Hematopoietic multipotent progenitor cell treated with erythropoietin and hydrocortisone succinate and interleukin-3 and kit ligand, for 15 days (in vitro differentiated cells): ENCODE measurements at places on chromosomes 1 and 21.

DNA sequence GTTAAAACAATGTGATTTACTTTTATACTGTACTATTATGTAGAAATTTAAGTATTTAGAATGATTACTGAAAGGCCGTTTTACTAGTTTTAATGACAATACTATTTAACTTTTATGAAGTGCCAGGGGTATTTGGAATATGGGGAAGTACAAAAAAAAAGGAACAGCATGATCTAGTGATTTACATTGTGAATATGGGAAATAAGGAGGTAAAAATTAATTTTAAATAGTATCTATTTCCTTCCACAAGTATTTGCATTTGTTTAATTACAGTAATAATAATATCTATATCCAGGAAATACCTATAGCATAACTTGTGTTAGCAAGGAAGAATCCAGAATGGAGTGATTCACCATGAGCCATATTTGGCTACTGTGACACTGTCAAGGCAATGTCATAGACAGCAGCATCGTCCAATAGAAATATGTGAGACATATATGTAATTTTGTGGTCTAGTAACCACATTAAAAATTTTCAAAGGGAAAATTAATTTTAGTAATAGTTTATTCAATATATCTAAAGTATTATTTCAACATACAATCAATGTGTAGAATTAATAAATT lies 22.0 kb downstream of the CNST start:
- no peak for DNase-seq

DNA sequence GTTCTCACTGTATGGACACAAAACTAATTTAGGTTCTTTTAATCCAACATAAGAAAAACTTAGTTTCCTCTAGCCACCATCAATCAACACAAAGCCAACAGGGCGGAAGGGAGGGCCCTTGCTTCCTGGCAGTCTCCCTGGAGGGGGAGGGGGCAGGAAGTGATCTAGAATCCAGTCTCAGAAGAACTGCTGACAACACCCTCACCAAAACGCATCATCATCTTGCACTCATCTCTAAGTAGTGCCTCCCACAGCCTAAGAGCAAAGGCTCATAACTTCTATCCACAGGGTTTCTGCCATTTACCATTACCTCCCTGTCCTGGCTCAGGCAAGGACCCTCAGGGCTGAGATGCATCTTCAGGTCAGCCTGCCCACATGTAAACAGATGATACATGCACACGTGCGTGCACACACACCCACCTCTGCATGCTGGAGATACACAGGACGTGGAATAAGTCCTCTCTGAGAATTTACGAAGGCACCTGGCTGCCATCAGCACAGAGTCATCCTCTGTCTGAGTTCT lies 20.5 kb downstream of the HIVEP3 start:
- no peak for DNase-seq

DNA sequence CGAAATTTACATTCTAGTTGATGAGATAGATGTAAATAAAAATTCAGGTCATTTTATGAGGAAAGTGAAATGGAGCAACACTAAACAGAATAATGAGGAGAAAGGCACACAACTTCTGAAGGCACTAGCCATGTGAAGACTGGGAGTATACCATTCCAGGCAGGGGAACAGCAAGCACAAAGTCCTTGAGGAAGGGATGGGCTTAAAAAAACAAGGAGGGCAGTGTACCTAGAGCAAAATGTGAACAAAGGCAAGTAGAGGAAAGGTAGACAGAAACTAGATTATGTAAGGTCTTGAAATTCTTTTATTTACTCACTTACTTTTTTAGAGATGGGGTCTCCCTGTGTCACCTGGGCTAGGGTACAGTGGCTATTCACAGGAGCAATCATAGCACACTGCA lies 54.1 kb upstream of the LRIG2 start:
- no peak for DNase-seq

GRCh38 chr21:31946231-31946630 lies 73.4 kb downstream of the HUNK start:
- no peak for DNase-seq

GRCh38 chr1:185343306-185343705 lies 26.3 kb upstream of the IVNS1ABP start:
- DNase-seq = no peak

DNA sequence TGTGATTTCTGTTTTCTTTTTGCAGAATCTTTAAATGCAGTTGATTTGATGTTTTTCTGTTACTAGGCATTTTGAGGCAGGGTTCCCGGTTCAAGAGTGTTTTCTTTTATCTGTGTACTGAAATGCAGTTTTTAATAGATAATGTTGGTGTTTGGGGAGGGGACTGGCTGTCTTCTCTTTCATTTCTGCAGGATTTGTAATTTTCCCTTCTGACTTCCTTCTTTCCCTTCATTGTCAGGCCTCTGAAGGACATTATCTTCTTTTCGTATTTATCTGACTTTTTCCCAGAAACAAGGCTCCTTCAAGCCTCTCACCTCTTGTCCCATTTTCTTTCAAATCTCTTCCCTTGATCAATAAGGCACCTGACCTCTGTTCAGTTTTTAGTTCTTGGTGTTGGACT lies 1.5 kb upstream of the GALNT2 start:
- no peak for DNase-seq
